ENCODE measurements at places on chromosomes 16 and 17.

DNA sequence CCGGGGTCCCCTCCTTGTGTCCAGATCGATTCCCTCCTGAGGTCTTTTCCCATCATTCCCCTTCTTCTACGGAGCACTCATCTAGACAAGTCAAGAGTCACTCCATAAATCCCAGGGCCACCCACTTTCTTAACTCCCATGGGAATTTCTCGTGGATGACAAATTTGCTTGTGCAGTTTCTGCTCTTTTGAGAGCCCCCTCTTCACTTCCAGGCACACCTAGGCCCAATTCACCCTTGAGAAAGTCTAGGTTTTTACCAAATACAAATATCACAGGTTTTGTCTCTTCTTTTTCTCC, 522 bp upstream of the POLDIP2 start:
- DNase-seq, result no peak

DNA sequence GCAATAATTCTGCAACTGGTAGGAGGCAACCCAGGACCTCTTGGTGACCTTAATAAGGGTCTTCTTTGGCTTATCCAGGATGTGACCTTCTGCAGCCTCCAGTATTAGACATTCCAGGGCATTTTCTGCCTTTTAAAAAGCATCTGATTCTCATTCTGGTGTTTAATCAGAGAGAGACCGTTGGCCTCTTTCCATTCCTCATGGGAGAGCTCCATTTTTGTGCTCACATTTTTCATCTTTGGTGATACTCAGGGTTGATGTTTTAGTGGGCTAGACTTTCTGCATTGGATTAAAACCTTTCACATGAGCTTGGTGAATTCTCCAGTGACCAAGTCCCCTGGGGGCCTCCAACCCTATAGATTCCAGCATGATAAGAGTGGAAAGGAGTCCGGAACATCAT, 150.2 kb upstream of the CACNG5 start:
- DNase-seq, result no peak

DNA sequence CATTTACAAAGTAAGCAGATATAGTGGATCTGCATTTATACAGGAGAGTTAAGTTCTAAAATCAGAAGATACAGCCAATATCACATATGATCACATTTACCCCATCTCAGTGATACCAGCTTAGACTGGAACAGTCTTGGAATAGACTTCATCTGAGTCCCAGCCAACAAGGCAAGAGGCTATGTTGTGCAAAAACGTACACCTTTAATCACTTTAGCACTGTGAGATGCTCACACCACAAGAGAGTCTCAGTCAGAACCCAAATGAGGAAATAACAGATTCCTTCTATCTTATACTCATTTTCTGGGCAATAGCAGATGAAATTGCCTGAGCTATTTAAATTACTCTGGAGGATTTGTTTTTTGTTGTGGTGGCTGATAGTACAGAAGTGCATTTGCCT, 145.6 kb downstream of the ANKFN1 start:
- no peak for DNase-seq

DNA sequence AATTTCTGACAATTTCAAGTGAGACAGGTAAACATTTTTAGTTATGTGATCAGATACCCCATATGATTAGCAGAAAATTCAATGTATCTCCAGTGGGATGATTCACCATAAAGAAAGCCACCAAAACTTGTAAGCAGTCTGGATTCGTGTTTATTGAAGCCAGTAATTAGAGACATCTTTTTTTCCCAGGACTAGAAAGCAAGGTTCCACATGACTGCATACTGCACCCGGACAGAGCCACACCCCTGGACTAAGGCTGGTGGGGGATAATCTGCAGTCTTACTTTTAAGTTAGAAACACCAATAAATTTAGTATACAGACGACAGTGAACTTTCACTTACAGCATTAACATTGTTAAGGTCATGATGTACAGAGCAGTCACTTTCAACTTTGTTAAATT, 24.2 kb upstream of the CMTM4 start:
- DNase-seq, result no peak

DNA sequence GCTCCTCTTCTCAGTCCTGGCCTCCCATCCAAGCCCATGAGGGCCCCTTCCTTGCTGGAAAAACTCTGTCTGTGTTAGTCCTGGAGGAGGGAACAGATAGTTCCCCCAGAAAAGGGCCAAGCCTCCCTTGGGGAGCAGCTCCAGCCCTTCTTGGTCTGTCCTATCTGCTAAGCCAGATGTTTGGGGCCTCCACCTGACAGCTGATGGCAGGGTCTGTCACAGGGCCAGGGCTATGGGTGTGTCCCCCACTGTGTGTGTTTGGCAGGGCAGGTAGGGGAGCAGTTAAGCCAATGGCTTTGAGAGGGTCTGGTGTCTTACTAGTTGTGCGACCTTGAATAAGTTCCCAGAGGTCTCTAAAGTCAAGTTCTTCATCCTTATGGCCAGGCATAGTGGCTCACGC, 13.6 kb upstream of the SLC4A1 start:
- DNase-seq, result no peak

GRCh38 chr16:14400285-14400977, 229.6 kb downstream of the PARN start:
- DNase-seq, result no peak

DNA sequence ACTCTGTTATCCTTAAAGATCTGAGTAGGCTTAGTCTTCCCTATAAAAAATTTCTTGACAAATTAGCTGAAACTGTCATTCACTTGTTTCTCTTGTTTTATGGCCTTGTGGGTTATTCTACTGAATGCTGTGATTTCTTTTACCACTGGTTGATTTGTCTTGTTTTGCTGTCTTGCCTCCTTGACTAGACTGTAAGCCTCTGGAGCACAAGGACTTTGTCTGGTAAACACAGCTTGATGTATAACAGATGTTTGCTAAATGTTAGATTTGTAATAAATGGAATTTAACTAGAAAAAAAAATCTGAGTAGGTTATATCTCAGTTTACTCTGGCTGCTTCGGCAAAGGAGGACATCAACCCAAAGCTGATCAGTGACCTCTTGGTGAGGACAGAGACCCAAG, 21.6 kb downstream of the VAC14 start:
- no peak for DNase-seq

GRCh38 chr17:83035722-83036121, 43.7 kb upstream of the METRNL start:
- DNase-seq, result no peak

DNA sequence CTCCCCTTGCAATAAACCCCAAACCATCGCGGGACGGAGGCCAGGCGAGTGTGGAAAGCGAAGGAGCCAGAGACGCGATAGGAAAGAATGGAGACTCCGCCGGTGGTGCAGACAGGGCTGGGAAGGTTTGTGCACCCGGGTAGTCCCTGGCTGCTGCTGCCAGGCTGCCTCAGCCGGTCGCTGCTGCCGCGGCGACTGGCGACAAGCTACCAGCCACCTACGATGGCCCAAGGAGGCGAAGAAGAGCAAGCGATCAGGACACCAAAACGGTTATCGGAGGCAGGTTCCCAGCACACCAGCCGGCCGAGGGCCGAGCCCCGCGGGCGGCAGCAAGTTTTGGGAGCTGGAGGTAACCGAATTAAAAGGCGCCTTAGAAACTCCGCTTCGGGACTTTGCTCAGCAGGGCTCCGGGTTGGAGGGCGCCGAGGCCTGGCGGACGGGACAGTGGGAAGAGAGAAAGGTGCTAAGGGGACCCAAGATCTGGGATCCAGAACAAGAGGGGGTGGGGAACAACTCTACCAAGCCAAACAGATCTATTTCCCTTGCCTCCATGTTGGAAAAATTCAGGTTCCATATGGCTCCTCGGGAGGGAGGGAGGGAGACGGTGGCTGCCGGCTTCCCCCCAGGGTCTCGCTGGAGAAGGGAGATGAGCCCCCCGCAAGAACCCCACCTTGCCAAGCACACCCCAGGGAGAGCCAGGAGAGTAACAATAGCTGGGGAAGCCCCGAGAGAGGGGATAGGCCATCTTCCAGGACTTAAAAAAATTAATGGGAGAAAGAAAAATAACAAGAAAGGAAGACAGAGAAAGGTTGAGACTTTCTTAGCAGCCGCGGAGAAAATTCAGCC, 9.7 kb upstream of the HOXB2 start:
- DNase-seq, result no peak

GRCh38 chr17:83050651-83051395, 28.6 kb upstream of the METRNL start:
- no peak for DNase-seq

DNA sequence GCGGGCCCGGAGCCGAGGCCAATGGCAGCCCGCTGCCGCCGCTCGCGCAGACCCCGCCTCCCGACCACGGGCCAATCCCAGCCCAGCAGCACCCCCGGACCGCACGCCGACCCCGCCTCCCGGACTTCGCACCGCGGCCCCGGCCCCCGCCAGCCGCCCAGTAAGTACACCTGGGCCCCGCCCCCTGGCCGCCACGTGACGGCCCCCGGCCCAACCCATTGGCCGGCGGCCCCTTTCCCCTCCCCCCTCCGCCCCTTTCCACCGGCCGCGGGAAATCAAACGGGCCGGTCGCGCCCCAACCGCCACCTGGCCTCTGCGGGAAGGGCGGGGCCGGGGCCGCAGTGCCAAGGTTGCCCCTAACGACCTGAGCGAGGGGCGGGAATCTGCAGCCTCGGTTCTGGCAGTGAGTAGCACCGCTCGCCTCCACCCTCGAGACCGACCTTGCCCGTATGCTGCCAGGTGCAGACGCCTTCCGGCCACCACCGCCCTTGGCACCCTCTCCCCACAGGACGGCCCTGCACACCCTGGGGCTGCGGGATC, at the start of gene YBX2:
TSS of gene YBX2 (minus strand) at position 26 of the 540 bp plus-strand sequence. CDS start 139 bp downstream, outside the sequence.
- DNase-seq, result no peak

Data from HS-5 (cell line).